ENCODE measurements at places on chromosomes 2 and 18.

GRCh38 chr2:29765721-29766120 lies 155.7 kb downstream of the ALK start:
- no peak for DNase-seq

- no peak for DNase-seq
Observed at GRCh38 chr18:56637711-56638231, 621 bp downstream of the TXNL1 start.

GRCh38 chr2:215848698-215849097 lies 164.7 kb downstream of the MREG start:
- DNase-seq, result no peak

GRCh38 chr2:123086613-123087385 lies 938.3 kb upstream of the CNTNAP5 start:
- no peak for DNase-seq

- no peak for DNase-seq
Observed at GRCh38 chr2:43415592-43415991, 180.2 kb downstream of the THADA start.

GRCh38 chr2:6148882-6149281 lies 456.7 kb downstream of the SOX11 start:
- no peak for DNase-seq

DNA sequence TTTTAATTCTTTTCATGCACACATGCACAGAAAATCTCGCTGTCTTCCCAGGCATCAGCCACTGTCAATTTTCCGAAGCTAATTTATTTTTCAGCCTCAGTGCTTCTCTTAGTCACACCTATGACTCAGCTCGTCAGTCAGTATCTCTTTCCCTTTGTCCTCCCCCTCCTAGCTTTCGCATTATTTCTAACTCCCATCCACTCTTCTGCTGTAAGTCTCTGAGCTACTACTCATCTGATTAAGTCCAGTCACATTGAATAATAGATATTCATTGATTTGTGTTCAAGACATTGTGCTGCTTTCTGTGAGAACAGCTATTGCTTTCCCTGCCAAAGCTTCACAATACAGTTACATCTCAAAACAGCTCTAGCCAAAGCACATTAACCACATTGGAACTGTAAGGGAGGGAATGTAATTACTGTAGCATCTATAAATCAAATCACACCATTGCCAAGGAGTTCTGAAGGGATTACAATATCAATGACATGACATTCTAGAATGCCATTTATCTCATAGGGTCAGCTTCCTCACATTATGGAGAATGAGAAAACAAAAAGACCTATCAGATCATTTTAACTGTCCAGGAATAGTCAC lies 89.4 kb downstream of the SCN3A start:
- DNase-seq, result no peak

GRCh38 chr2:22382479-22383169 lies 1002.4 kb upstream of the KLHL29 start:
- DNase-seq, result no peak

GRCh38 chr2:3238951-3239841 lies 138.4 kb downstream of the EIPR1 start:
- DNase-seq, result no peak

GRCh38 chr2:149029307-149029965 lies 9.1 kb upstream of the LYPD6B start:
- no peak for DNase-seq

DNA sequence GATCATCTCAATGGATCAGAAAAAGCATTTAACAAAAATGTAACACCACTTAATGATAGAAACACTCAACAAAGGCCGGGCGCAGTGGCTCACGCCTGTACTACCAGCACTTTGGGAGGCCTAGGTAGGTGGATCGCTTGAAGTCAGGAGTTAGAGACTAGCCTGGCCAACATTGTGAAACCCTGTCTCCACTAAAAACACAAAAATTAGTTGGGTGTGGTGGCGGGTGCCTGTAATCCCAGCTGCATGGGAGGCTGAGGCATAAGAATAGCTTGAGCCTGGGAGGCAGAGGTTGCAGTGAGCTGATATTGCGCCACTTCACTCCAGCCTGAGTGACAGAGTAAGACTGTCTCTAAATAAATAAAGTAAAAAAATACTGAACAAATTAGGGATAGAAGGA lies 74.6 kb downstream of the PLB1 start:
- DNase-seq, result no peak

GRCh38 chr18:30334781-30335180 lies 707.8 kb downstream of the DSC3 start:
- no peak for DNase-seq

DNA sequence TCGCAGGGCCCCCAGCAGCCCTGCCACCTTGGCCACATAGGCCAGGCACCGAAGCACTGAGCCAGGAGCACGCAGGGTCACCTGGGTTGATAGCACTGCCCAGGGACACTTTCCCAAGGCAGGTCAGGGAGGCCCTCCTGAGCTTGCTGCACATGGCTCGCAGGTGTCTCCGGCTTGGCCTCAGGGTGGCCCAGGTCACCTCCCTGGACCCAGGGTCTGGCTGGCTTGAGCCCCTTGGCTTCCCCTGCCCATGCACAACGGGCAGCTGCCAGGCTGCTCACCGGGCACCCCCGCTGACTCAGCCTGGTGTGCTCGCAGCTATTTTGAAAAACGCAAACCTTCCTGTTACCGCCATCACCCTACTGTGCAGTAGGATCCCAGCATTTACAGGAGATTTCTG lies 502.3 kb downstream of the EIPR1 start:
- no peak for DNase-seq

DNA sequence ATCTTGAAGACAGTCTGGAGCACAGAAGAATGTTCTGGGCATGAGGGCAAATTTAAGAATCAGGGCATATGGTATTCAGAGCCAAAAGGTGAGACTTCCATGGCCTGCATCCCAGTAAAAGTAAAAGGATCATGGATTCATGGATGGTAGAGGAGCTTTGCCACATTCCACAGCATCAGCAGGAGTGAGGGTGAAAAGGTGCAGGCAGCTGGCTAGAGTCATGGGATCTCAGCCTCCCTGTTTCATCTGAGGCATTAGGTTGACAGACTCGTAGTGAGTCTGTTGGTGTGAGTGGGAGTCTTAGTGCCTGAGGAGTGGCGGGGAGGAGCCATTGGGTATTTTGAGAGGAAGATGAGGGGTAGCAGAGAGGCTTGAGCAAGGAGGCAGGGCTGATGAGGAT lies 301.6 kb downstream of the CYP26B1 start:
- no peak for DNase-seq

- no peak for DNase-seq
Observed at GRCh38 chr18:44731530-44732237, 51.0 kb downstream of the SETBP1 start.

- DNase-seq, result no peak
Observed at GRCh38 chr2:11865805-11866204, 119.4 kb downstream of the LPIN1 start.

- peak; percentile 38 for DNase-seq
Observed at GRCh38 chr2:42754776-42755140, 9.2 kb downstream of the OXER1 start.

GRCh38 chr18:10062302-10063300 lies 148.8 kb downstream of the VAPA start:
- peak; percentile 56 for DNase-seq

DNA sequence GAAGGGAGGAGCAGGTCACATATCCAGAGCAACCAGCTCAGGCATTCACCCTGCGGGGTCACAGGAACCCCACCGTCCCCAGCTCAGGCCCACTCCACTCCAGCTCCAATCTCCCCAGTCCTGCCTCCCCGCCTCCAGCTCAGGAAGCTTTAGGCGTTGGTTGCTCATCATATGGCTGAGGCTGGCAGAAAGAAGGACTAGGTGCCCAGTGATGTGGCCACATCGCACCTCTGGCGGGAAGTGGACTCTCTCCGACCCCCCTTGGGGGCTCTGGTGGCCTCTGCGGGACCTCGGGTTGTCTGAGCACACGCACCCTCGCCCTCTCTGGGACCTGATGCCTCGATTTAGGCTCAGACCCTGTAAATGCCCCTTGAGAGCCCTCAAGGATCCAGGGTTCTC lies 187.7 kb downstream of the ZFP36L2 start:
- DNase-seq, result no peak

DNA sequence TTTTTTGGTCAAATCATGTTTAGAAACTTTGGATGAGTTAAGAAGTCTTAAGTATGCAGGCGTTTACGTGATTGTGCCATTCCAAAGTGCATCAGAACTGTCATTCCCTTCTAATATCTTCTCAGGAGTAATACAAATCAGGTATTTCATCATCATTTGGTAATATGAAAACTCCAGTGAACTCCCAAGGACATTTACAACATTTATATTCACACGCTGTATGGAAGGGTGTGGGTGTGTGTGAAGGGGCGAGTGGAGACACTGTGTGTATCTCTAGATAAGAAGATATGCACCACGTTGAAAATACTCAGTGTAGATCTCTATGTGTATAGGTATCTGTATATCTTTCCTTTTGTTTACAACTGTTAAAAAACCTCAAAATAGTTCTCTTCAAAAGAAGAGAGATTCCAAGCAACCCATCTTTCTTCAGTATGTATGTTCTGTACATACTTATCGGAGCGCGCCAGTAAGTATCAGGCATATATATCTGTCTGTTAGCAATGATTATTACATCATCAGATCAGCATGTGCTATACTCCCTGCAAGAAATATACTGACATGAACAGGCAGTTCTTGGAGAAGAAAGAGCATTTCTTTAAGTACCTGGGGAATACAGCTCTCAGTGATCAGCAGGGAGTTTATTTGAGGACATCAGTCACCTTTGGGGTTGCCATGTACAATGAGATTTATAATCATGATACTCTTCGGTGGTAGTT lies 29.3 kb downstream of the COX7A2L start:
- DNase-seq, result no peak

DNA sequence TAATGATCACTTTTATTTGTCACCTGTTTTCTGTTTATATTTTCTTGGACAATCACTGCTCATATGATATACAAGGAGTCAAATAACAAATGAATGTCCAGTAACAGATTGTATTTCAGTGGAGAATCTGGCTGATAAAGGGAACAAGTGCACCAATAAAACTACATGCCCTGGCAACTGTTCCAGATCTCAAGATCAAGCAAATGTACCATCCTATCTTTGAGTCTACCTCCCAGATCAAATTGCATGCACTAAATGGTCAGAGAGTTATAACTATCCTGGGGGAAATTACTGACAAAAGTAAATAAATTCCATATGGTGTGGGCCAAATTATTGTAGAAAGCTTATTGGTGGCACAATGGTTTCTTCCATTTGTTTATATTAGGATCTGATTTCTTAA lies 452.8 kb downstream of the MBD2 start:
- DNase-seq, result peak; percentile 69

GRCh38 chr2:185833864-185834263 lies 95.3 kb downstream of the FSIP2 start:
- no peak for DNase-seq

- no peak for DNase-seq
Observed at GRCh38 chr2:102101097-102101848, 41.3 kb upstream of the IL1R1 start.

- no peak for DNase-seq
Observed at GRCh38 chr2:128714851-128715312, 396.2 kb upstream of the HS6ST1 start.

GRCh38 chr2:225771701-225772100 lies 372.2 kb downstream of the NYAP2 start:
- DNase-seq, result no peak

GRCh38 chr2:111707700-111708099 lies 176.3 kb downstream of the ANAPC1 start:
- DNase-seq, result no peak

DNA sequence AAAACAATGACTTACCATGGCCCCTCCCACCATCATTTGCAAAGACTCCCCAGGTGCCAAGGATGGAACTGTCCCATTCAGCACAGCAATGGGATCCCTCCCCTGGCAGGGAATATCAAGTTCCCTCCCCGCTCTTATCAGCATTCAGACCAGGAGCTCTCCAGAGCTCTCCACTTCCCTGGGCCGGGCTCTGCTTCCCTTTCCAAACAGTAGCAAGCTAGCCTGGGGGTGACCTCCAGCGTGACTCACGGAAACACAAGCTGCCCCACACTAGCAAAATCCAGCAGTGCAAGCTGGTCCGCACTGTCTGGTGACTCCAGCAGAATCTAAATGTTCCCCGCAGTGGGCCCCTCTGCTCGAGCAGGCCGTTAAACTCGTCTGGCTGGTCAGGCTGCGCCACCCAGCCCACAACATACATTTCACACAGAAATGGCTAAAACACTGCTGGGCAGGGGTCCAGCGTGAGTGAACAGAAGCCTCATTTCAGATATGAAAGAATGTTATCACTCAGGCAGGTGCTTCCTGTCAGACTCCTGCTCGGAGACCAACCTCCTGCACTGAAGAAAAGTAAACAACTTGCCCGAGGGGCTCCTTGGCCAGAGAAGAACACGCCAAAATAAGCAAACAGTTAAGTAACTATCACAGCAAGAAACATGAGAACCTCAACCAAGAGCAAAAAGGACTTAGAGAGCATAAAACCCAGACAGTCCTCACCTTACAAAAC lies 33.9 kb downstream of the STAT1 start:
- DNase-seq, result peak; percentile 77

DNA sequence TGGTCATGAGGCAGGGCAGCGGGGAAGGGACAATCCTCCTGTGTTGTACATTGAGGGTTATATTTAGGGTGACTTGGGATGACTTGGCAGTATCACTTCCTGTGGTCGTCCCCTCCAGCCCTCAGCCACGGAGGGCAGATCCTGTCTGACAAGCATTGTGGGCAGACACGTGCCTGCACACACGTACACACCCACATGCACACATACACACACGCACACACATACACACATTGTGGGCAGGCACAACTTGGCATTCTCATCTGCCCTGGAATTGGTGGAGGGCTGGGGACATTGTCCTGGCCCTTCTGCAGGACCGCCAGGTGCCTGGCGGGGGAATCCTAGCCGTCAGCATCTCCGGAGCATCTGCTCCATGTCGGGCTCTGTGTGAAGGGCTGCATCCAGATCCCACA lies 47.6 kb downstream of the ODC1 start:
- no peak for DNase-seq

GRCh38 chr2:128427413-128427755 lies 108.7 kb upstream of the HS6ST1 start:
- no peak for DNase-seq

DNA sequence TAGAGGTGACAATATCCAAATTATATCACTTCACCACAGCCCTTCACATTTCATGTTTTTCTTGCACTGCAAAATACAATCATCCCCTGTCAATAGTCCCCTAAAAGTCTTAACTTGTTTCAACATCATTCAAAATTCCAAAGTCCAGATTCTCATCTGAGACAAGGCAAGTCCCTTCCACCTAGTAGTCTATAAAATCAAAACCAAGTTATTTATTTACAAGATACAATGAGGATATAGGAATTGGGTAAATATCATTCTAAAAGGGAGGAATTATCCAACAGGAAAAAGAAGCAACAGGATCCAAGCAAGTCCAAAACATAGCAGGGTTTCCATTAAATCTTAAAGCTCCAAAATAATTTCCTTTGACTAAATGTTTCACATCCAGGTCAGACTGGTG lies 1076.1 kb upstream of the TMEFF2 start:
- no peak for DNase-seq

- no peak for DNase-seq
Observed at GRCh38 chr2:2048461-2048860, 282.6 kb downstream of the MYT1L start.

GRCh38 chr2:16303273-16303577 lies 362.4 kb downstream of the CYRIA start:
- DNase-seq, result no peak

- DNase-seq, result no peak
Observed at GRCh38 chr2:187188783-187189631, 259.0 kb downstream of the CALCRL start.

GRCh38 chr2:182642328-182642727 lies 73.7 kb upstream of the DNAJC10 start:
- peak; percentile 41 for DNase-seq

GRCh38 chr2:61694312-61695274 lies 156.4 kb upstream of the XPO1 start:
- peak; percentile 97 for DNase-seq
